ENCODE measurements at places on chromosomes 6 and 20. TPM values are rescaled to one million over a fixed set of nuclear protein-coding genes. Genes with fewer than 3 reads are reported as not detected.

The SPATS1 gene
- not detected for total RNA-seq

The OR11A1 gene
- total RNA-seq = not detected

The PTGIS gene
- total RNA-seq = 24.1 TPM

DNA sequence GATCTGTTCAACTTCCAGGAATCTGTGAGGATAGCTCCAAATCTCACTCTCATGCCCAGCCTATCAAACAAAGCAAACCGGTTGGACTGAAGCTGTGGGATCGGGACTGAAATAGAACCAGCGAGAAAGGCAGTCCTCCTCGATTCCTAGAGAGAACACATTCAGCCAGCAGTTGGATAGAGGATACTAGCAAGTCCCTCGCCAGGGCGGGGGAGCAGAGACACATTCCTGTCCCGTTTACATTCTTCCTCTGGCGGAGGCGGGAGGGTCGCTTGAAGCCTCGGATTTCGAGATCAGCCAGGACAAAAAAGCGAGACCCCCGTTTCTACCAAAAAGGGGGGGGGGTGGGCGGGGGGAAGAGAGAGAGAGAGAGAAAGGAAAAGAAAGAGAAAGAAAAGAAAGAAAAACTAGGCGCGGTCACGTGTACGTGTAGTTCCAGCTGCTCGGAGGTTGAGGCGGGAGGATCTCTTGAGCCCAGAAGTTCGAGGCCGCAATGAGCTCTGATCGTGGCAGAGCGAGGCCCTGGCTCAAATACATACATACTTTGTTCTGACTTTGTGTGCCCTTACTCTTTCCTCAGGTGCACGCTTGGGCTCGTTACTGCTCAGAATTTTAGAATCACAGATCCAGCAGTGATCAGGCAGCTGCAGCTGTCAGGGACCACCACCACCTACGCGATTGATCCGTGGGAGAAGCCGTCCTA lies 19.5 kb downstream of the ZNF311 start:
- no peaks in the 10 kb centered on the region for H3K4me1 ChIP-seq
- peak overlapping the region; percentile 79 for H3K27ac ChIP-seq
- no peaks in the 10 kb centered on the region for H3K27me3 ChIP-seq
- no peaks in the 10 kb centered on the region for H3K36me3 ChIP-seq

DNA sequence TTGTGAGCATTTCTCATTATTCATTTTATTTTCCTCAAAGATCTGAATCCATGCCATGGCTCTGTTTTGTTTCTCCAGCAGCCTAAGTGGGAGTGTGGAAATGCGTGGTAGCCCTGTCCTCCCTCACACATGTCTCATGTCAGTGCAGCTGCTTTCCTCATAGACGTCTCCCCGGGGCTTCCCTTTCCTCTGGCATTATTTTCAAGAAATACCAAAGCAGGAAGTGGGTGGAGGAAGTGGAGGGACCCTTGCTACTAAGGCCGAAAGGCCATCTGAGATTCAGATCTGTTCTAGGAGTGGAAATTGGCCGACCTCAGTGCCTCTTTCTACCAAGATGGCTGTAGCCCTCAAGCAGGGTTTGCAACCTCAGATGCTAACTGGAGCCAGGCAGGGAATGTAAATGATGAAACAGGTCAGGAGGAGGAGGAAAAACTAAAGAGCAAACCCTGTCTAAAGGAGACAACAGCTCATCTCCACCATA lies 420.9 kb upstream of the PLCB4 start:
- no peak overlapping the region for H3K4me3 ChIP-seq
- H3K36me3 ChIP-seq = no peaks in the 10 kb centered on the region
- H3K4me1 ChIP-seq = no peaks in the 10 kb centered on the region
- H3K27ac ChIP-seq = no peak overlapping the region

- no peak overlapping the region for H3K27ac ChIP-seq
- H3K36me3 ChIP-seq = peaks cover 41% of the 10 kb centered on the region
- no peak overlapping the region for H3K4me3 ChIP-seq
- DNase-seq = no peak
- H3K4me1 ChIP-seq = no peaks in the 10 kb centered on the region
These were observed 17.2 kb downstream of the TXNDC5 start for GRCh38 chr6:7893342-7893741.

DNA sequence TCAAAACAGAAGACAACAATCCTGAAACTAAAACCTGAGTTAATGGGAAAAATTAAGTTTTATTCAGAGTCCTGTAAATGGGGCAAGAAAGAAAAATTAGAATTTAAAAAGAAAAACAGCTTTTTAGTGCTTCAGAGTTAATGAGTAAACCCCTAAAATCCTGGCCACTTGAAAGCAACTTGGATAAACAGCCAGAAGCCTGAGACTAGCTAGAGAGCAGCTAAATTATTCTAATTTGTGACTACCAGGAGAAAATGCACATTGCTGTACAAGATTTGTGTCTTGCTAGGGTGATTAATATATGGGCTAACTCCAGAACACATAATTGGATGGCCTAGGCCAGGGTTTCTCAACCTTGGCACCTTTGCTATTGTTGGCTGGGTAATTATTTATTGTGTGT lies 62.4 kb upstream of the ARG1 start:
- no peaks in the 10 kb centered on the region for H3K36me3 ChIP-seq
- DNase-seq = no peak
- H3K4me1 ChIP-seq = no peaks in the 10 kb centered on the region
